ENCODE measurements at places on chromosomes 6 and 20. TPM values are rescaled to one million over a fixed set of nuclear protein-coding genes. Genes with fewer than 3 reads are reported as not detected.

POU5F1 gene
- not detected for total RNA-seq

- H3K4me1 ChIP-seq: no peaks in the 10 kb centered on the region
- no peaks in the 10 kb centered on the region for H3K36me3 ChIP-seq
- H3K27me3 ChIP-seq: no peaks in the 10 kb centered on the region
- DNase-seq: no peak
- H3K27ac ChIP-seq: no peak overlapping the region
These were observed 58.9 kb upstream of the LRRC1 start for GRCh38 chr6:53735896-53736295.

- no peak for DNase-seq
- no peaks in the 10 kb centered on the region for H3K36me3 ChIP-seq
- H3K4me3 ChIP-seq: no peak overlapping the region
These were observed 22.2 kb upstream of the GABRR1 start for GRCh38 chr6:89239338-89239737.

SPDEF gene
- total RNA-seq: not detected

DNA sequence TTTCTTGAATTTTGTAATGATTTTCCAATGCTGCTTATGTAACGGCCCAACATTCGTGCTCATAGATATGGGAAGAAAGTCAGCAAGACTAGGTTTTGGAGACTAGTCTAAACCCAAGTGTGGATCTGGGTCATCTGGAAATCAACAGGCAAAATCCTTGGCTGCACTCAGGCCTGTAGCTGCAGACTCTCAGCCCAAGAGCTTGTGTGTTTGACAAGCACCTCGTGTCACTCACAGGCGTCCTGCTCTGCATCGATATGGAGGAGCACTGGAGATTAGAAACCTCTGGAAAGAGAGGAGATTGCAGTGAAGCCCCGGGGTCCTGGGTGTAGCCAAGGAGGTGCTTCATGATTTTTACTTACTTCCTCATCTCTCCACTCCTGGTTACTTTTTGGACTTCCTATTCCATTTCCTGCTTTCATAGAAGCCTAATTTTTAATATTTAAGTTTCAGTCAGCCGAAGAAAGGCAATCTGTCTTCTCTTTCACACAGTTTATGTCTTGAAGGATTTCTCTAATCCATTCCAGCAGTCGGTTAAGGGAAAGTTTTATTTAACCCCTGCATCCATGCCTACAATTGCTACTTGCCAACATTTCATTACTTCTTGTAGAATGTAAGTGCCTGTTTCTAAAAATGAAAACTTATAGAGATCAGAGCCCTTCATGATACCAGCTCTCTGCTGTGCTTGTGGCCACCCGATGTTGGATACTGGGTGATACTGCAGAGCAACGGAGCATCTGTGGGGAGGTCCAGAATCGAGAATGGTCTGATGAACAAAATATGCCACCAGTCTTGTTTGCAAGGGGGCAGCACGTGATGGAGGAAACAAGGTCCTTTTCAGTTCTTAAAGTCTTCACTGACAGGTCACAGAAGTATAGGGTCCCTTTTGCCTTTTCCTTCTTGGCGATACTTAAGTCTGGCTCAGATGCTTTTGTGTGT lies 296.3 kb downstream of the QKI start:
- no peaks in the 10 kb centered on the region for H3K36me3 ChIP-seq
- H3K4me3 ChIP-seq: no peak overlapping the region
- H3K4me1 ChIP-seq: no peaks in the 10 kb centered on the region
- H3K27ac ChIP-seq: no peak overlapping the region
- H3K27me3 ChIP-seq: no peaks in the 10 kb centered on the region
- no peak for DNase-seq

GRCh38 chr6:150844371-150844770 lies 21.1 kb upstream of the MTHFD1L start:
- H3K27me3 ChIP-seq: no peaks in the 10 kb centered on the region
- DNase-seq: no peak
- H3K36me3 ChIP-seq: peaks cover 7% of the 10 kb centered on the region
- no peak overlapping the region for H3K4me3 ChIP-seq

GRCh38 chr6:157907651-157908050 lies 74.0 kb upstream of the SYNJ2 start:
- H3K27ac ChIP-seq: no peak overlapping the region
- peaks cover 34% of the 10 kb centered on the region for H3K4me1 ChIP-seq
- H3K4me3 ChIP-seq: no peak overlapping the region
- peaks cover 48% of the 10 kb centered on the region for H3K36me3 ChIP-seq

DNA sequence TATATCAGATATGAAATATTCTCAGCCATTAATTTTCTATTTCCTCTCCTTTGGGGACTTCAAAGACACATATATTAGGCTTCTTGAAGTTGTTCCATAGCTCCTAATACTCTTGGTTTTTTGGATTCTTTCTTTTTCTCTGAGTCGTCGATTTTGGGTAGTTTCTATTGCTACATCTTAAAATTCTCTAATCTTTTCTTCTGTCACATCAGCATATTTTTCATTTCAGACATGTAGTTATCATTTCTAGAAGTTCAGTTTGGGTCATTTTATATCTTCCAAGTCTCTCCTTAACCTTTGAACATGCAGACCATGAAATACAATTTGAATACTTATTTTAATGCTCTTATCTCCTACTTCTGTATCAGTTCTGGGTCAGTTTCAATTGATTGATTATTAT lies 38.9 kb upstream of the SCRT2 start:
- H3K27me3 ChIP-seq: peaks cover 23% of the 10 kb centered on the region
- H3K4me3 ChIP-seq: no peak overlapping the region
- H3K36me3 ChIP-seq: no peaks in the 10 kb centered on the region
- H3K27ac ChIP-seq: no peak overlapping the region
- no peak for DNase-seq

DNA sequence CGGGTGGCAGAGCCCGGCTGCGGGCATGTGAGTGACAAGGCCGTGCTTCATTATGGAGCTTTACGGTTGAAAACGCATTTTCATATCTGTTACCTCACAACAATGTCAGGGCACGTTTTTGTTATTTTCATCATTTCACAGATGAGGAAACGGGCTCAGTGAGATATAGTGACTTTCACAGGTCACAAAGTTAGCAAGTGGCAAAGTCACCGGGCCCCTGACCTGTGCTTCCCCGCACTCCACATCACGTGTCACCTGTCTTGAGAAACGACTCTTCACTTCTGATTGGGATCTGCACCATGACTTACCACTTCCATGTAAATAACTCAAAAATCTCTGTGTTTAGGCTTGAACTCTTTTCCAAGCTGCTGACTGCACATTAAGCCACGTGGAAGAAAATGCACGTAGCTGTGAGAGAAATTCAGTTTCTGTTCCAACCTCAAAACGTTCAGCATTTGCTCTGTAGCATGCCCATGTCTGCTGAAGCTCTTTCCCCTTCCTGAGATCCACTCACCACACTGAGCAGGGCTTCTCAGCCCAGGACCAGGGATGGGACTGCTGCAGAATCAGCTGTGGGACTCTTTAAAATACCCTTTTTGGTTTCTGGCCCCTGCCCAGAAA lies 107.2 kb downstream of the ARMC2 start:
- DNase-seq: no peak
- no peak overlapping the region for H3K27ac ChIP-seq
- H3K4me3 ChIP-seq: no peak overlapping the region
- H3K27me3 ChIP-seq: no peaks in the 10 kb centered on the region

WFDC5 gene
- total RNA-seq: not detected

DNA sequence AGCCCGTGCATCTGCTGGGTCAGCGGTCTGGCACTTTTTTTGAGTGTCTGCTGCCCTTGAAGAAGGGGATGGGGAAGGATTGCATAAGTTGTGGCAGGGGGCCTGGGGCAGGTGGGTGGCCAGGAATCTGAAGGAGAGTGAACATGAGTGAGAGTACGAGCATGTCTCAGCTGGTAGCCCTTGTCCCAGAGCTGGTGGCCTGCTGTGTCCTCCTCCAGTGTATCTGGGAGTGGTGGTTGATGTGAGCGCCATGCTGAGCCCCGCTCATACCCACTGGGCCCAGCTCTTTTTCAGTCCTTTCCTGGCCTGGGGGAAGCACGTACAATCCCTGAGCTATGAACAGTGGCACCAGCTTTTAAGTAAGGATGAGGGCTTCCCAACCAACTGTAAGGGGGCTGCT lies 136.2 kb upstream of the AGPAT4 start:
- peaks cover 29% of the 10 kb centered on the region for H3K4me1 ChIP-seq
- no peak for DNase-seq
- H3K27me3 ChIP-seq: no peaks in the 10 kb centered on the region
- no peak overlapping the region for H3K4me3 ChIP-seq
- H3K36me3 ChIP-seq: no peaks in the 10 kb centered on the region

PI3 gene
- not detected for total RNA-seq

GRCh38 chr6:167237438-167238145 lies 53.5 kb upstream of the UNC93A start:
- DNase-seq: no peak
- H3K4me3 ChIP-seq: no peak overlapping the region
- H3K4me1 ChIP-seq: no peaks in the 10 kb centered on the region
- no peaks in the 10 kb centered on the region for H3K36me3 ChIP-seq
- no peak overlapping the region for H3K27ac ChIP-seq

GABBR1 gene
- total RNA-seq: 80.4 TPM

SULF2 gene
- 40.4 TPM for total RNA-seq

GRCh38 chr6:144195671-144196270 lies 45.5 kb downstream of the STX11 start:
- no peaks in the 10 kb centered on the region for H3K27me3 ChIP-seq
- no peak for DNase-seq
- peaks cover 10% of the 10 kb centered on the region for H3K4me1 ChIP-seq
- no peaks in the 10 kb centered on the region for H3K36me3 ChIP-seq
- H3K27ac ChIP-seq: no peak overlapping the region

SEL1L2 gene
- not detected for total RNA-seq

GRCh38 chr6:146593986-146594385 lies 4.8 kb upstream of the ADGB start:
- DNase-seq: no peak
- H3K4me3 ChIP-seq: no peak overlapping the region
- H3K27me3 ChIP-seq: peaks cover 24% of the 10 kb centered on the region
- no peak overlapping the region for H3K27ac ChIP-seq
- peaks cover 7% of the 10 kb centered on the region for H3K4me1 ChIP-seq
- H3K36me3 ChIP-seq: no peaks in the 10 kb centered on the region

- DNase-seq: no peak
- no peak overlapping the region for H3K27ac ChIP-seq
- H3K36me3 ChIP-seq: peaks cover 4% of the 10 kb centered on the region
These were observed 2.8 kb upstream of the NEU1 start for GRCh38 chr6:31865205-31866118.

DNA sequence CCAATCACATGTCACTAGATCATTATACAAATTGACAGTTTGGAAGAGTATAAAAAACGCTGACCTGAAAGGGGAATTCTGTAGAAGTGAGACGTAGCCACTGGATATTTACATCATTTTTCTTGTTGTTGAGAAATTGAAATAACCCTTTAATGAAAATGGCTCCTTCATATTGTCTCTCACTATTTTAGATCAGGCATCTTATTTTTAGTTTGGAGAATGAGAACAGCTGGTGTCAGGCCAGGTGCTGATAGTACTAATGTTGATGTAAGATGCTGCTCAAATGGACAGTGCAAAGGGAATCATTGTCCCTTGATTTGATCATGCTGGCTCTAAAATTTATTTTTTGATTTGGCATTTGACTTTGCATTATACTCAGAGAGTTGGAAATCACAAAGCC lies 17.4 kb downstream of the NKAIN2 start:
- H3K27me3 ChIP-seq: no peaks in the 10 kb centered on the region
- no peaks in the 10 kb centered on the region for H3K4me1 ChIP-seq
- no peak overlapping the region for H3K27ac ChIP-seq
- no peak overlapping the region for H3K4me3 ChIP-seq

- no peaks in the 10 kb centered on the region for H3K36me3 ChIP-seq
- no peak overlapping the region for H3K27ac ChIP-seq
- DNase-seq: no peak
- peaks cover 19% of the 10 kb centered on the region for H3K27me3 ChIP-seq
- H3K4me1 ChIP-seq: no peaks in the 10 kb centered on the region
These were observed 130.9 kb upstream of the DEFB112 start for GRCh38 chr6:50180646-50181045.

DNA sequence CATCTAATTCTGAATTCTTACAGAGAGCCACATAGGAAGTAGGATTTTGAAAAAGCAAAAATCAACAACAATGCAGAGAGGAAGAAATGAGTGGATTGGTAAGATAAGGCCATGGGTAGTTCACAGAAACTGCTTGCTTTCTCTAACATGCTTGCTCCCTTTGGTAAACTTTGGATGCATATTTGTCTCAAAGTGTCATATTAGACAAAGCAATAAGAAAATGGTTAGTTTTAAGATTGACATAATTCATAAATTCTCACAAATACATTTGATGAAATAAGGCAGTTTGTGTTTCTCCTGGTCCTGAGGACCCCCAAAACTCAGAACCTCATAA lies 31.7 kb downstream of the UTRN start:
- no peaks in the 10 kb centered on the region for H3K36me3 ChIP-seq
- no peak for DNase-seq
- no peak overlapping the region for H3K4me3 ChIP-seq
- no peaks in the 10 kb centered on the region for H3K27me3 ChIP-seq
- peaks cover 74% of the 10 kb centered on the region for H3K4me1 ChIP-seq
- peak overlapping the region; percentile 62 for H3K27ac ChIP-seq

DNA sequence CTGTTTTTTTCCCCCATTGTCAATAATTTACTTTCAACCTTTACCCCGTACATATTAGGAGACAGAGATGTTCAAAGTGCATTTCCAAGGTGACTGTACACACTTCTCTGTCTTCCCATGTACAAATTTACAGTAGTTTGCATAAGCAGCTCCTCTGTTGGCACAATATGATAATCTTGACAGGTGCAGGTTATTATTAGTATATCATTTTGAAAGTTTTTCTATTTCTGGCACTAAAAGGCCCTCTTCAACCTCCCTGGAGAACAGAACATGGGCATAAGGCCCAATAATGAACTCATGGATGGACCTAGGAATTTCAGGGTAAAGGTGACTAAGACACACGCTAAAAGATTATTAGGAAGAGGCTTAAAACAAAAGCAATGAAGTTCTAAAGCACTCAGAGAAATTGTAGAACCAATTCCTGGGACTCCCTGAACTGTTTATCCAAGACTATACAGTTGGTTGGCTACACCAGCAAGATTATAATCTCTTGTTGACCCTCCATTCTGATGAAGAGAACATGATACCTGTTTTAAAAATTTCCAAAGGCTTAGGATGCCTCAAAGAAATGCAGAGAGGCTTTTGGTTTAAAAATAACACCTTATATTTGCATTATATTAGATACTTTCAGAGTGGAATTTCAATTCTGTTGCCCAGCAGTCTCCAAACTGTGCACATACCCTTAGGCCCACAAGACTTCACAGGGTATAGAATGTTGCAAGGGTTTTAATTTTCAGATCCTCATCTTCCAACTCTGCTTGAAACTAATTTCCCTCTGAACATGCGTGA lies 1.1 kb downstream of the AIG1 start:
- H3K4me3 ChIP-seq: peak overlapping the region; percentile 81
- DNase-seq: no peak
- H3K27me3 ChIP-seq: no peaks in the 10 kb centered on the region

MAP7 gene
- 0.38 TPM for total RNA-seq

TSPO2 gene
- not detected for total RNA-seq

GRCh38 chr6:225121-225721 lies 67.1 kb upstream of the DUSP22 start:
- H3K27ac ChIP-seq: no peak overlapping the region
- no peak for DNase-seq
- no peaks in the 10 kb centered on the region for H3K36me3 ChIP-seq
- H3K27me3 ChIP-seq: peaks cover 4% of the 10 kb centered on the region

GRCh38 chr6:149075616-149076354 lies 241.7 kb upstream of the TAB2 start:
- H3K27me3 ChIP-seq: no peaks in the 10 kb centered on the region
- H3K27ac ChIP-seq: peak overlapping the region; percentile 77
- H3K36me3 ChIP-seq: peaks cover 3% of the 10 kb centered on the region
- DNase-seq: no peak
- no peak overlapping the region for H3K4me3 ChIP-seq

GRCh38 chr6:56875523-56875922 lies 79.4 kb upstream of the BEND6 start:
- no peaks in the 10 kb centered on the region for H3K27me3 ChIP-seq
- no peak overlapping the region for H3K27ac ChIP-seq
- H3K36me3 ChIP-seq: peaks cover 22% of the 10 kb centered on the region
- DNase-seq: no peak

KIAA0408 gene
- 0.27 TPM for total RNA-seq

HSPA12B gene
- not detected for total RNA-seq

Measured in osteocyte (in vitro differentiated cells).